ENCODE measurements at places on chromosomes 1 and 21.

DNA sequence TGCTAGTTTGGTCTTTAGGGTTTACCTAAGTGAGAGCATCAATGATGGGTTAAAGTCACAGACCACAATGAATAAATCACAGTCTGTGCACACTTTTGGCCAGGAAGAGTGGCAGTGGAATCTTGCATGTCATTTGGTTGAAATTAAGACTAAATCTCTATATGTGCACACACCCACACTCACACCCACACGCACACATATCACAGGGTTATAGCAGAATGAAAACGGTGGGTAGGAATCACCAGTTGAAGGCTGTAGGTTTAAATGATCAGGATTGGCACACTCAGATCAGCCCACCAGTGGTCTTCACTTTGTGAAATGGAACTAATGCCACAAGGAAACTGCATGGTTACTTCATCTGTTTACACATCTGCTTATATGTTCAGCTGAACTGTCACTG is 97.6 kb upstream of the ADAR start:
- no peaks in the 10 kb centered on the region for H3K36me3 ChIP-seq
- H3K27me3 ChIP-seq = no peaks in the 10 kb centered on the region
- no peak overlapping the region for H3K4me3 ChIP-seq

- H3K27ac ChIP-seq = peak overlapping the region; percentile 84
- H3K4me3 ChIP-seq = peak overlapping the region; percentile 53
- no peaks in the 10 kb centered on the region for H3K36me3 ChIP-seq
- DNase-seq = no peak
- no peaks in the 10 kb centered on the region for H3K27me3 ChIP-seq
- peaks cover 32% of the 10 kb centered on the region for H3K4me1 ChIP-seq
Measured at GRCh38 chr1:148333875-148334338, 149.2 kb downstream of the PPIAL4G start.

DNA sequence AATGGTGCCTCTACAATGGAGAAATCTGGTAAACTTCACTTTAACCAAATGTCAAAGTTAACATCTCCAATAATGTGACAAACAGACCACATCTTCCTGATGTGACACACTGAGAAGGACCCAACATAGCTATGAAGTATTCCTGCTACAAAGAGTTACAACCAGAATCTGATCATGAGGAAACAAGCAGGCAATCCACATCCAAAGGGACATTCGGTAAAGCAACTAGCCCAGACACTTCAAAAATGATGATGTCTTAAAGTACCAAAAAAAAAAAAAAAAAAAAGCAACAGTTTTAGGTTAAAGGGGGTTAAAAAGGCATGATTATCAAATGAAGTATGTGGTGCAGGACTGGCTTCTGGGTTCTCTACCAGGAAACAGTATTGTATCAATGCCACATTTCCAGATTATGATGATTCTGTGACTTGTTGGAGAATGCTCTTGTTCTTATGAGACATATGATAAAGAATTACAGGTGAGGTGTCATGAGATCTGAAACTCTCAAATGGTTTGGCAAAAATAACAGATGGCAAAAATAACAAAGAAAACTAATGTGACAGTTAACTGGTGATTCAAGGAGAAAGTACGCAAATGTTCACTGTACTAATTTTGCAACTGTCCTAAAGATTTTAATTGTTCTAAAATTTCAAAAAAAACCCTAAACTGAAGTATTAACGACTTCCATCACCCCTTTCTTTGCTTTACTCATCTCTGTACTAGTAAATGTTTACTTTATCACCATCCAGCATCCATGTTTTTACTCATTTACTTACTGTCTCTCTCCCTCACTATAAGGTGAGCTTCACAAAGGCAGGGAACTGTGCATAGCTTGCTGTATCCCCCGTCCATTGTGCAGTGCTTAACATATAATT is 2.8 kb downstream of the CD58 start:
- no peaks in the 10 kb centered on the region for H3K27me3 ChIP-seq
- H3K4me1 ChIP-seq = peaks cover 30% of the 10 kb centered on the region
- peaks cover 3% of the 10 kb centered on the region for H3K36me3 ChIP-seq
- no peak overlapping the region for H3K27ac ChIP-seq
- DNase-seq = no peak

DNA sequence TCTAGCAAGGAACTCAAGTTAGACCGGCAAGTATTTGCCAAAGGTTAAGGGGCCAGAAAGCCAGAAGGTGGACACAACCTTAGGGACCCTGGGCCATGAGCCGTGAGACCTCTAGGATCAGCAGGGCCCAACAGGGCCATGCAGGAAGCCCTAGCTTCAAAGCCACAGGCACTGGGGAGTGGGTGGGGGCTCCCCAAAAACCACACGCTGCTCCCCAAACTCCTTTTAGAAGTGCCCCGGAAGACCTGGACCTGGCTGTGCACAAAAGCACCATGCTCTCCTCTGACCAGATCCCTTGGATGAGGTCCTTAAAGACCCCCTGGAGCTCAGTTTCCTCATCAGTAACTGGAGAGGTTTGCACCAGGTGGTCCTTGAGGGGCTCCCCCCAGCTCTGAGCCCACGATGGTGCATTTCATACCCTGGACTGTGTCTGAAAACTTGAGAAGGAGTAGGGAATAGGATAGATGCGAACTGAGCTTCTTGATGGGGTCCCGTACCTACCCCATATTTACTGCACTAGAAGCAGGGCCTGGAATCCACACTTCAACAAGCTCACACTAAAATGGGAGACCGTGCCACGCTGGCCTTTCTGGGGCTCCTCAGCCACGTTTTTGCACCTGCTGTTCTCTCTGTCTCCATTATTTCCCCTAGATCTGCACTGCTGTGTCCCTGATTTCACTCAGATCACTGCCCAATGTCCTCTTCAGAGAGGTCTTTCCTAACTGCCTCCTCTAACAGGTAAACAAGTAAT is 40.6 kb upstream of the LBR start:
- H3K4me3 ChIP-seq = no peak overlapping the region
- no peaks in the 10 kb centered on the region for H3K27me3 ChIP-seq
- no peak for DNase-seq
- H3K27ac ChIP-seq = peak overlapping the region; percentile 58

DNA sequence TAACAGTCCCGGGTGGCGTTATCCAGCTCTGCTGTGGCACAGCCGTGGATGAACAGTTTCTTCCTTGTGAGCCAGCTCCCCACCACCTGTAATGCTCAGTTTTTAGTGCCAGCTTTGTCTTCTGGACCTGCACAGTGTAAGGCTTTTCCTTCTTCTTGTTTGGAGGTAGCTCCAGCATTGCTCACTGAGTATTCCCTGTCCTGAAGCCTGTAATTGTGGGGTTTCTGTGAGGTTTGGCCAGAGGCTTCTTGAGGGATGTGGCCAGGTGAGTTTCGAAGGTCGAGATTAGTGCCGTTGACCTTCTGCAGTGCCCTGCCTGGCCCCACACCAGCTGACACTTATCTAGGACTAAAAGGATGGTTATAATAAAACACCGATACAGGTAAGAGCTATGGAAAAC is 75.0 kb downstream of the PBX1 start:
- peaks cover 86% of the 10 kb centered on the region for H3K4me1 ChIP-seq
- no peak overlapping the region for H3K27ac ChIP-seq
